ENCODE measurements at places on chromosomes 12 and 14. TPM values are rescaled to one million over a fixed set of nuclear protein-coding genes. Genes with fewer than 3 reads are reported as not detected.
A peak's percentile ranks its signal among the peaks of the same experiment; 100 is the strongest.

TMEM132D gene
- not detected for total RNA-seq

GLS2 gene
- total RNA-seq, result 0.81 TPM

BRF1 gene
- total RNA-seq, result 125 TPM

PIWIL1 gene
- total RNA-seq, result not detected

PLD4 gene
- 25.6 TPM for total RNA-seq

NRXN3 gene
- total RNA-seq, result 0.27 TPM

DPY19L2 gene
- 15.9 TPM for total RNA-seq

PTPRQ gene
- not detected for total RNA-seq

GUCY2C gene
- not detected for total RNA-seq

DNA sequence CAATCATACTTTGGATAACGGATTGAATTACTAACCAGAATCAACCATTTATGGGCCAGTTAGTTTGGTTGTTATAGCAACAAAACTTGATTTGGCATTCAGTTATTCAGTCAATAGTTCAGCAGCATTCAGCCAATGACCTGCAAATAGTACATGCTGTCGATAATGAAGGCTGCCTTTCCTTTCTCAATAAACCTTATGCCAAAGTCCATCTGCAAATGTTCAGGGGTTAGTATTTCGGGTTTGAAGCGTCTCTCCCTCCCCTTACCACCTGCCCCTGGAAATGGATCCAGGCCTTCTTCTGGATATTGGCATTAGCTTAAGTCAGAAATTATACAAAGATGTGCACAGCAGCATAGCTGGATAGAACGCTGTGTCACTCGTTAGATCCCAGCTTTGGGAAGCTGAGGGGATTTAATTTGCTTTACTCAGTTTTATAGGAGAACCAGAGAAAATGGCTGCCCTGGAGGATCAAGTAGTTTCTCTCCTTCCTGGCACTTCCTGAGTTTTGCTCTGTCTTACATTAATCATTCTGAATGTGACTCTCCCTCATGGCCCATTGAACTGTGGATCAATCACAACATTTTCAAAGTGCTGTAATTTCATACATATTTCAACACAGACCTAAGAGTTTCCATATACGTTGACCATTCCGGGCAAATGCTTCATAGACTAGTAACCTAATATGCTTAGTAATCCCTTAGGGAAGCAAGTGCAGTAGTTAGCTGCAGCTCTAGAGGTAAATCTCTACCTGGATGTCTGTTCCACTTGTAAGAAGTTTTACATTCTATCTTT lies 46.7 kb upstream of the PTPRR start:
- DNase-seq, result no peak

- DNase-seq, result no peak
Measured at GRCh38 chr12:52752516-52752915, 24.6 kb downstream of the KRT76 start.

DNA sequence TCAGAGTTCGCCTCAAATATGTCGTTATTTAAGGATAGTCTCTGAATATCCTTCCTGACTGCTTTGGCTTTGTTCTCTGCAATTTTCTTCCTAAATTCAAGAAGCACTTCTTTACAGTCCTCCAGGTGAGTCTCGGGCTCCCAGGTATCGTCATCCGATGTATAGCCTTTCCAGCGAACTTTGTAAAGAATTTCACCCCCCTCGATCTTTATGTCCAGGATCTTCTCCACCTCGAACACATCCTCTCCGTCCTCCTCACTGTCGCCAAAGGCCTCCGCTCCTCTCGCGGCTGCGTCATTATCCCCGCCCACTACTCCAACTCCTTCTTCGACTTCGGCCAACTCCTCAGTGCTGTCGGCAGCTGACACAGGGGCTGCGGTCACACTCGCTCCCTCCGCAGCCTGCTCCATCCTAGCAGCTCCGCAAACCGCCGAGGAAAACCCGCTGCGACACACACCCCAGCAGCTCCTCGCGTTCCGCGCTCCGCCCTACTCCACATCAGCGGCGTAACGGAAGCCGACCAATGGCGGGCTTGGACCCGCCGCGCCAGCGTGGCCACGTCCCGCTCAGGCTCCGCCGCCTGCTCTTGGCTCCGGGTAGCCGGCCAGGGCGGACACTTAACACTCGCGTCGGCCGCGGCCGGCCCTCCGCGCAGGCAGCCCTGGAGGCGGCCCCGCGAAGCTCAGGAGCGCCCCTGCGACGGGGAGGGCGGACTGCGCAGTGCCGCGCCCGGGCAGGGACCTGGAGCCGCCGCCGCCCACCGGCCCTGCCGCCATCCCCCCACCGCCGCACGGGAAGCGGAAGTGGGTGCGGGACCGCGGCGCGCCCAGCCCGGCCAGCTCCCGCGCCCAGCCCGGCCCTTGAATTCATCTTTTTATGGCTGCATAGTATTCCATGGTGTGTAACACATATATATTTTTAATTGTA lies 4.1 kb downstream of the CD163L1 start:
- peak; percentile 65 for DNase-seq

GRCh38 chr12:15563663-15564062 lies 225.5 kb downstream of the EPS8 start:
- DNase-seq, result no peak

DNA sequence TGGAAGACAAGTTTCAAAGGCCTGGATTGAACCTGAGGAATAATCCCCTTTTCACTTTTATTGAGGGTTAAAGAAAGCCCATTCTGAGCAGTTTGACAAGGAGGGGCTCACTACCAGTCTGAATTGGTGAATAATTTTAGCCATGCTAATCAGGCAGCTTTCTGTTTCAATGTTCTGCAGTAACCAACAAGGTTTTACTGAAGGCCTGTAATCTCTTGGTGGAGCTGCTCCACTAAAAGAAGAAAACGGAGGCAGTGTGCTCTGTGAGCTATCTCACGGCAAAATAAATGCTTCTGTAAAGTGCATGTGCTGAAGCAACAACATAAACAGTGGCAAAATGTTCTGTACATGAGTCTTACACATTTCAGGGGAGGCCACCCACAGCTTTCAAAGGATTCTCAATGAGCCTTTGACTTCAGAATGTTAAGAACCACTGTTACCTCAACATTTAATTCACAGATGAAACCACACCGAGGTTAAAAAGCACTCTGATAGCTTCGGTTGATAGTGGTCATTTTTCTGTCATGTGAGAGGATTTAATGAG lies 111.2 kb downstream of the LRIG3 start:
- no peak for DNase-seq

DNA sequence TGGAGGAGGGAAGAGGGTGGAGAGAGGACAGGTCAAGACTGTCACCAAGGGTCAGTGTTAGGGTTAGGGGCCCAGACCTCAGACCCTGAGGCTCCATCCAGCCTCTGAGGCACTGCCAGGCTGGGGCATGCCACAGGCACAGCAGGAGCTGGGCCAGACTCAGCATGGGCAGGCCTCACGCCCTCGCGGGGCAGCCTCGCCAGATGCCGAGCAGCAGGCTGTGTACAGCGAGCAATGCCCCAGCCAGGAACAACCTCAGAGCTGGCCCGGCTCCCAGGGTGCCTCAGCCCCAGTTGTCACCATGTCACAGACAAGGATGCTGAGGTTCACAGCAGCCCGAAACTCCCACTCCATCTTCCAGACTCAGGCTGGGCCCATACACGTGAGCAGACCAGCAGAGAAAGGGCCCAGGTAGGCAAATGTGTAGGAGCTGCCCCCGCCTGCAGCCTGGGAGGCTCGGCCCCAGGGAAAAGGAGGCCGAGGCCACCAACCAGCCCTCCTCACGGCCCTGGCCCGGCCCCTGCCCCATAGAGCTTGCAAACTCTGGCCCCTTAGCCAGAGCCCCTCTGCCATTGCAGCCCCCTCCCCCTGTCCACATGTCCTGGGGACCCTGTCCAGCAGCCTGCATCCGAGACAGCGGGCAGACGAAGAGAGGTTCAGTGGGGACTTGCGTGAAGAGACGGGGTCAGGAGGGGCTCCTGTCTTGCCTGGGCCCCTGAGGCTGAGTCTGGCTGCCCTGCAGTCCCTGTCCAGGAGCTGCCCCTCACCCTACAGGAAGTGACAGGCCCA lies 7.5 kb downstream of the C14orf180 start:
- DNase-seq, result no peak

GRCh38 chr14:65331652-65332051 lies 80.9 kb upstream of the FUT8 start:
- DNase-seq, result no peak

DNA sequence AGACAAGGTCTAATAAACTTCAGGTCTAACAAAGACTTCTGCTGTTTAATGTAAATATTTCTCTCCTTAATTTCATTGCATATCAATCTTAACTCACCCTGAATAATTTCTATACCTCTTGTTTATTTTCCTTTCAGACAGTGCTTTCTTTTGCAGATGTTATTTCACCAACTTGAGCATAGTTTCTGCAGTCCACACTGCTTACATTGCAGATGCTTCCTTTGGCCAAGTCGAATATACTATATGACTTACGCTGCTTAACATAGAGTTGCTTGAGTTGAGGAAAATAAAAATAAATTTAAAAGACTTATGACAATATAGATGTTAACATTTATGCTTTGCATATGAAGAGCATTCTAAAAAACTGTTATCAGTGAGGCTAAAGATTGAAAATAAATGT lies 217.7 kb downstream of the PTPRO start:
- no peak for DNase-seq

GRCh38 chr14:102759456-102760187 lies 17.6 kb upstream of the TRAF3 start:
- no peak for DNase-seq

DNA sequence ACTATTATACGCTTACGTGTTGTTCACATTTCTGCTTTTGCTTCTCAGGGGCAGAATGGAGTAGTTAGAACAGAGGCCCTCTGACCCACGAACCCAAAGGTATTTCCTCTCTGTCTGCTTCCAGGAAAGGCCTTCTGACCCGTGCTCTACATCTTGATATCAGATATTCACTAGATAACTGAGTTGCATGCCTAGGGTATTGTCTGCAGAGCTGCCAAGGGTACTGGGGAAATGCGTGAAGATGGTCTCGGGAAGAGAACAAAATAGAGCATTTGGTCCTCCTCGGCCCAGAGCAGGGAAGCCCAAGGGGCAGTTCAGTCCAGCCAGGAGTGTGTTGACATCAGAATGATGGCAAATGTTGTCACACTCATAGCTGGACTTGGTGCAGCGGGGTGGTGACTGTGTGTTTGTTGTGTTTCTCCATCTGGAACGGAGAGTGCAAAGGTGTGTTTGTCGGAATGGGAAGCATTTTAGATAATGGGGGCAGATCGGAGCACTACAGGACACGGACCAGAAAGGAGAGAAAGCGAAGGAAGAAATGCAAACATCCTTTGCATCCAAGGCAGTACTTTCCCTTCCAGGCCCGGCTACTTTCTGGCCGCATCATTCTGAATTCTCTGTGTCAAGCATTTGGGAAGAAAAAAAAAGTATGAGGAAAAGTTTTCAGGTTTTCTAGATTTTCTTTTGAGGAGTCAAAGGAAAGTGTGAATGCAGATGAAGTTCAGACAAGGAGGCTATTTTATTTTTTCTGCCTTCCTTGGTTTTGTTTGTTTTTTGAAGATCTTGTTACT lies 8.1 kb downstream of the GLT1D1 start:
- DNase-seq, result no peak

DNA sequence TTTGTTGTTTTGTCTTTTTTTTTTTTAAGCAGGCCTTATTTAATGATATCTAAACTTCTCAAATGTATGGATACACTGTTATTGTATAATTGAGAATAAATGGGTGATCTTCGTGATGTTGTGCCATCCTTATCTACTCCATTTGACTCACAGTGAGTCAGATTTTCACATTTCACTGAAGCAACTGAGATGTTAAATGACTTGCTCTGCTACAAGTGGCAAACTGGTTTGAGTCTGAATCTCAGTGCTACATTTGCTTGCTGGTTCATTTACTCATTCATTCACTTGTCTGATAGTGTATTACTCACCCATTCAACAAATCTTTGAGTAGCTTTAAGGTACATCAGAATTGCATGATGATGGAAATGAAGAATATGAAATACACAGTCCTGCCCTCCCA lies 2.6 kb downstream of the KIAA0586 start:
- DNase-seq, result no peak

DNA sequence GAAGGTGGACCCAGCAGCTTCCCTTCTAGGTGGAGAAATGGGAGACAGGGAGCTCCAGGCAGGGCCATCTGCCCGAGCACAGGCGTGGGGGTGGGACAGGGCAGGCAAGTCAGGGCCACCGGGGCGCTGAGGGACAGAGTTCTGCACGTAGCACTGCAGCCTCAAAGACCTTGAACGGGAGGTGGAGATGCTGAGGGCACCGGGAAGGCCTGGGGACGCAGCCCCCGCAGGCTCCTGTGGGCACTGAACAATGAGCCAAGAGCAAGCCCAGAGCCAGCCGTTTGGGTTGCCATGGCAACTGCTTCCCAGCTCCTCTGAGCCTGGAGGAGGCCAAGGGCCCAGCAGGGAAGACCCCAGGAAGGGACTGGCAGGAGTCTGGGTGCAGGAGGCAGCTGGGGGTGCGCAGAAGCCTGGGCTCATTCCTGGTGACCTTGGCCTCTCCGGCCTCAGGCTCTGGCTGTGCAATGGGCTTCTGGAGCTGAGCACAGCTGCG lies 3.4 kb downstream of the LBHD2 start:
- DNase-seq, result no peak

- peak; percentile 68 for DNase-seq
Measured at GRCh38 chr14:68685419-68686204, 107.3 kb downstream of the ZFP36L1 start.

GRCh38 chr12:43208627-43209026 lies 343.4 kb downstream of the ADAMTS20 start:
- DNase-seq, result no peak

DNA sequence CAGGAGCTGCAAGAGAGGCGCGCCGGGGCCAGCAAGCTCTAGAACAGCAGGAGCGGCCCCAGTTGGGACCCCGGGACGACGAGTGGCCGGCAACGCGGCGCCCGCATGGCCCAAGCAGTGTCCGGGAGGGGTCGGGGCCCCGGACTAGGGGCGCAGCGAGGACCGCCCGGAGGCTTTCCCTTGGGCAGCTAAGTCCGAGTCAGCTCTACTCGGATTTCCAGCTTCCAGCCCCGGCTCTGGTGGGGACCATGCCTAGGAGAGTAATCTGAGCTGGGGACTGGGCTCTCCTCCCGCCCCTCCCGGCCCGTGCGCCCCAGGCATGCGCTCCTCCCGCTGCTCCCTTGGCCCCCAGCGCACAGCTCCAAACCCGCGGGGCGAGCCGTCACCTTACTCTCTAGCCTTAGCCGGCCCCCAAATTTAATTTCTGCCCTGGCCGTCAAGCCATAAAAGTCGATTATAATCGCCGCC lies 41.6 kb upstream of the CAPRIN2 start:
- DNase-seq, result peak; percentile 13

DNA sequence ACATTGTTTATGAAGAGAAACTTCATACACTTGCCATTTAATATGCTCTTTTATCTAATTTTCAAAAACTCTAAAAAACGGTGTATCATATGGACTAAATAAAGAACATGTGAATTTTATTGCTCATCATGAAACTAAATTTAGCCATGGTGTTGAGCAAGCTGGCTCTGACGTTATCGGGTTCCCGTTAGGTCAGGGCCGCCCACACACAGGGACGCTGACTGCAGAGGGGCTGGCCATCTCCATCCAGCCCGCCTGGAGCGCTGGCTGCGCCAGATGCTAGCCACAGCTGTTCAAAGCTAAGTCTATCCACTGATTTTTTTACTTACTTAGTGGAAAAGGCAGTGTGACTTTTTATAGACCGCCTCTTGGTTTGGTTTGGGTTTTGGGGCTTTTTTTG lies 36.5 kb upstream of the DYNC1H1 start:
- DNase-seq, result no peak

Measured in hematopoietic multipotent progenitor cell (in vitro differentiated cells).